ENCODE measurements at places on chromosomes 4 and X. TPM values are rescaled to one million over a fixed set of nuclear protein-coding genes. Genes with fewer than 3 reads are reported as not detected.

- no peak overlapping the region for H3K27ac ChIP-seq
- H3K4me1 ChIP-seq: no peaks in the 10 kb centered on the region
- H3K27me3 ChIP-seq: no peaks in the 10 kb centered on the region
- no peak for DNase-seq
- no peak overlapping the region for H3K4me3 ChIP-seq
Observed at GRCh38 chrX:30812326-30812725, 76.7 kb downstream of the TAB3 start.

DNA sequence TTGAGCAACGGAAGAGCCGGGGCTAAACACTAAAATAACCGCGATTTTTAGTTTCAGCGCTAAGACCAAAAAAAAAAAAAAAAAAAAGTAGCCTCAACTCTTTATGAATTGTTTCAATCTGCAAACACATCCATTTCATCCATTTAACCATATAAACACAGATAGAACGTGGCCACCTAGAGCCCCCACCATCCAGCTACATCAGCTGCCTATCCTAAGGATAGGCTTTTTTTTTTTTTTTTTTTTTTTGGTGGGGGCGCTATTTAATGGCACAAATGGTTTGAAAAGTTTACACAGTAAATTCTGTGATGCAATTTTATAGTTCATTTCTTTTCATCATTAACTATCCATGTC, 492 bp upstream of the HDAC8 start:
- H3K4me1 ChIP-seq: peaks cover 9% of the 10 kb centered on the region
- peaks cover 11% of the 10 kb centered on the region for H3K27me3 ChIP-seq
- peak overlapping the region; percentile 98 for H3K4me3 ChIP-seq
- peaks cover 4% of the 10 kb centered on the region for H3K36me3 ChIP-seq
- peak overlapping the region; percentile 96 for H3K27ac ChIP-seq
- DNase-seq: no peak

DNA sequence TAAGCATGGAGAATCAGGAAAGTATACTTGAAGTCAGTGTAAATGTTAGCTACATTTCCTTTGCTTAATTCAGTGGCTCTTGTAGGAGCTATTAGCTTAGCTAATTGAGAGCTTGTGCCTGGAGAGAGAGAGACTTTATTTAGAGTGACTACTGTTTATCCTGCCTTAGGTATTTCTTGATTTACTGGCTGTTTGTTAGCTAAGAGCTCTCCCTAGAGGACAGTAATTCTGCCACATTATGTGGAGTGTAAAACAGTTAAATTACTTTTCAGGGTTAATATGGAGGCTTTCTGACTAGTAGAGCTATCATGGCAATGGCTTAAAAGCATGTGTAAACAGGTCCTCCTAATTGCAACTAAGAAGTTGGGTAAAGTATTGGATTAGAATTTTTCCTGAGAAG, 306.5 kb upstream of the TECRL start:
- H3K4me3 ChIP-seq: no peak overlapping the region
- H3K27ac ChIP-seq: no peak overlapping the region
- H3K36me3 ChIP-seq: no peaks in the 10 kb centered on the region
- no peaks in the 10 kb centered on the region for H3K27me3 ChIP-seq
- no peak for DNase-seq

GRCh38 chr4:3689576-3690550, 76.3 kb upstream of the ADRA2C start:
- H3K36me3 ChIP-seq: no peaks in the 10 kb centered on the region
- DNase-seq: no peak
- H3K4me3 ChIP-seq: no peak overlapping the region
- H3K27me3 ChIP-seq: no peaks in the 10 kb centered on the region
- no peaks in the 10 kb centered on the region for H3K4me1 ChIP-seq

RHOH gene
- 137 TPM for total RNA-seq

GRCh38 chr4:6898763-6899162, 10.9 kb upstream of the TBC1D14 start:
- H3K27me3 ChIP-seq: no peaks in the 10 kb centered on the region
- no peaks in the 10 kb centered on the region for H3K36me3 ChIP-seq
- DNase-seq: no peak
- peaks cover 45% of the 10 kb centered on the region for H3K4me1 ChIP-seq

- peaks cover 15% of the 10 kb centered on the region for H3K36me3 ChIP-seq
- peak overlapping the region; percentile 80 for H3K27ac ChIP-seq
Observed at GRCh38 chrX:16528620-16529019, 121.3 kb upstream of the S100G start.
